ENCODE measurements at places on chromosomes 5 and 9.

DNA sequence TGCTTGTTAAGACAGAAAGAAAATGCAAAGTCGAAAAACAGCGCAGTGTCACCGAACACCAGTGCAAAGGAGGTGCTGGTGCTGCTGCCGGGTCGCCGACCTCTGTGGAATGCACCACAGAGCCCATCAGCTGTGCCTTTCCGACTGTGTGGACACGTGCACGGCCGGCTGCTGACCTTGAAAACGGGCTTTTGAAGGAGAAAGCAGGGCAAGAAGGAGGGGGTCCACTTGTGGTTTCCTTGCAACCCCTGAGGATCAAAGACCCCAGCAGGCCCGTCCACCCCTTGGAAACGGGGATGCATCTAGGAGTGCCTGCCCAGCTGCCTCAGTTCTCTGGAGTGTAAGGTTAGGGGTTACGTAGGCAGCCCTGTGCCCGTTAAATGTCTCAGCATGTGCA is 6.2 kb upstream of the OLFM1 start:
- no peak for DNase-seq

DNA sequence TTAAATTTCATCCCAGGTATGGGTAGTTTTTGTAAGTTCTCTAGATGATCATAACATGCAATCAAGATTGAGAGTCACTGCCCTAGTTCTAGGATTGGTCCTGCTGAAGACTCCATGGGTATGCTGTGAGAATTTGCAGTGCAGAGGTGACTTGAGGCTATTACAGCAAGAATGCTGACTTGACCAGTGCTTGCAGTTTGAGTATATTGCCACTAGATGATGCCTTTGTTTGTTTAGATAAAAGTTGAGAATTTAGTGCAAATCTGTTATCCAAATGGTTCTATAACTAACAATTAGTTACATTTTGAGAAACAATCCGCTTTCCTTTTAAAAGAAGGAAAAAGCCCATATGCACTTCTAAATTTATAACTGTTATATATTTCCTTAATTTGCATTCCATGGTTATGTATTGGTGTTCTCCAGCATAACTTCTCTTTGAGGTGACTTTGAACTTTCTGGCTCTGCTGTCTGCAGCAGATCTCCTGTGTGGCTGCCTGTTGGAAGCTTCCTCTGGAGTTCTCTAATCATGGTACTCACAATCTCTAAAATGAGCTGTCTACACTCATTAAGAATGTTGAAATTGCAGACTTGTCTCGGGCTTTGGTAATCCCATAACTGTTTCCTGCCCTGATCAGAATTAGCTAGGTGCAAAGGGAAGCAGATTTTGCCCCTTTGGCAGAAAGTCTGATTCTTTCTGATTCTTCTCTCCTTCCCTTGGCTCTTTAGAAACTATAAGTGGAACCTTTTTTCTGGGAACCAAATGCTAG is 24.9 kb downstream of the MELK start:
- DNase-seq: no peak

DNA sequence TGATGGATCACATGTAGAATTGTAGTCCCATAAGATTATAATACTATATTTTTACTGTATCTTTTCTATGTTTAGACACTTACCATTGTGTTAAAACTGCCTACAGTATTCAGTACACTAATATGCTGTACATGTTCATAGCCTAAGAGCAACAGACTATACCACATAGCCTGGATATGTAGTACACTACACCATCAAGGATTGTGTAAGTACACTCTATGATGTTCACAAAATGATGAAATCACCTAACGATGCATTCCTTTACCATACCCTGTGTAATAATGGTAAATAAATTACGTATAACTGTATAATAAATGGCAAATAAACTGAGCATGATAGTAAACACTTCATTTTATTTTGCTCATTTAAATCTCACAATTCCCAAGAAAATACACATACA is 60.3 kb downstream of the RICTOR start:
- no peak for DNase-seq

DNA sequence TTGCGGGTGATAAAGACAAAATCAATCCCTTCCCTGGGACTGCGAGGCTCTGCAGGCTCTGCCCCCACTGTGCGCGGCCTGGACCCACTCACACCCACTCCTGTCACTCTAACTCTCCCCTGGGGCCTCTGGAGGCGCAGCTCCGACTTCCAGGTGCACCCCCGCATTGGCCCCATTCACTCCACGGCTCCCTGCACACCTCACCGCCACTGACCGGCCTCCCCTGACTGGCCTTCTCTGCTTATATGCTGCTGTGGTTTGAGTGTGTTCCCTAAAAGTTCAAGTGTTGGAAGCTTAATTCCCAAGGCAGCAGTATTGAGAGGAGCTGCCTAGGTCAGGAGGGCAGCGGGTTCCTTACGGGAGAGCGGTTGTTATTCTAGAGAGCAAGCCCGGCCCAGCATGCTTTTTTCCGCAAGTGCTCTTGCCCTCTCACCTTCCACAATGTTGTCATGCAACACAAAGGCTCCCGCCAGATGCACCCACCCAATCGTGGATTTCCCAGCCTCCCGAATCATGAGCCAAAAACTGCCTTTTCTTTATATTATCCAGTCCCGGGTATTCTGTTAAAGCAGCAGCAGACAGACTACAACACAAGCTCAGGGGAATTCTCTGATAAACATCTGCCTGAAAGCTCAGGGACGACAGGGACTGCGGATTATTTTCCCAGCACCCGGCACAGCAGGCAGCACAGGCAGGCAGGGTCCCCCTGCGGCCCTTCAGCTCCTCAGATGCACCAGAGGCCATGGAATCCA is 73.5 kb upstream of the LRRTM2 start:
- DNase-seq: no peak

- DNase-seq: no peak
These were observed 7.3 kb upstream of the NEUROG1 start for GRCh38 chr5:135543001-135543484.

- DNase-seq: no peak
These were observed 399.3 kb downstream of the EBF1 start for GRCh38 chr5:158700231-158701006.

- DNase-seq: no peak
These were observed 63.1 kb downstream of the UGCG start for GRCh38 chr9:111959468-111960359.

DNA sequence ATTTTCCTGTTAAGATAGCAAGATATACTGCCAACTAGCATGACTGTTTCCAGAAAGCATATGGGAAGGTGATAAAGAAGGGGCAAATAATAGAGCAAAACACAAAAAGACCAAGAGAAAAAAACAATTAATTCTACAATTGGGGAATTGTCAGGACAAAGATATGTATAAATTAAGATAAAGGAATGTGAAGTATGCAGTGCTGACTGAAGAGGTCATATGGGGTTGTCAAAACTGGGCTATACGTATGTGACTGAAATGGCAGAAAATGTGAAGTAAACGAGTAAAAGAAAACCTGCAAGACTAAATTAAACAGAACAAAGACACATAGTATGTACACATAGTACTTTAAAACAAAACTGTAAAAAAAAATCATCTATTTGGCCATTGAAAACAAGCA is 222.3 kb downstream of the ARL15 start:
- DNase-seq: no peak

DNA sequence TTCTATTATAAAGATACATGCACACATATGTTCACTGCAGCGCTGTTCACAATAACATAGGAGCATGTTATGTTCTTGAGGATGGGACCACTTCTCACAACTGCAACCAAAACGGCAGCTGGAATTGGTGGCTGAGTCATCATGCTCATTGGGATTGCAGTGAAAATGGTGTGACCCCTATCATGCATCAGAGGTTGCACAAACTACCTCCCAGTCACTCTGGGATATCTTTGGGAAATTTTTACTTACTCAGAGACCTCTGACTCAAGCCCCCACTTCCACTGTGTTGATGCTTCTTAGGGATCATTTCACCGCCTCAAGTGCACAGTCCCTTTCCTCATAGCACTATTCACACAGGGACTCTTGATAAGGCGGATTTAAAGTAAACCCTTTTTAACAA is 474.1 kb downstream of the BNC2 start:
- no peak for DNase-seq

DNA sequence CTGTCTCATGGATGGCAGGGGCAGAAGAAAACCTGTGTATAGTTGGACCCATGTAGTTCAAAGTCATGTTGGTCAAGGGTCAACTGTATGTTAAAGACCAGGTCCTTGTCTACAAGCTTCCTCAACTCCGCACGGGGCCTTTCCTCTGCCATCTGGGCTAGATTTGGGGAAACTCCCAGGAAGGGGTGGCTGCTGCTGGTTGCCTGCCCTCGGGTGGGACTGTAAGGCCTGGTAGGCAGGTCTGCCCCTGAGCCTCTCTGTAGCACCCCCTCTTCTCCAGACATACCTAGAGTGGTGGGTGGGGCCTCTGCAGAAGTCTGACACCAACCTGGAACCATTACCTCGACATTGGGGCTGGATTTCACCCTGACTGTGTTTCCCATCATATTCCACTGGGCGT is 15.2 kb downstream of the ENHO start:
- no peak for DNase-seq

- no peak for DNase-seq
These were observed at the start of gene IL7R for GRCh38 chr5:35856765-35857351. Gene IL7R (plus strand): TSS chr5:35856891. CDS start chr5:35856978, 87 bp downstream.

DNA sequence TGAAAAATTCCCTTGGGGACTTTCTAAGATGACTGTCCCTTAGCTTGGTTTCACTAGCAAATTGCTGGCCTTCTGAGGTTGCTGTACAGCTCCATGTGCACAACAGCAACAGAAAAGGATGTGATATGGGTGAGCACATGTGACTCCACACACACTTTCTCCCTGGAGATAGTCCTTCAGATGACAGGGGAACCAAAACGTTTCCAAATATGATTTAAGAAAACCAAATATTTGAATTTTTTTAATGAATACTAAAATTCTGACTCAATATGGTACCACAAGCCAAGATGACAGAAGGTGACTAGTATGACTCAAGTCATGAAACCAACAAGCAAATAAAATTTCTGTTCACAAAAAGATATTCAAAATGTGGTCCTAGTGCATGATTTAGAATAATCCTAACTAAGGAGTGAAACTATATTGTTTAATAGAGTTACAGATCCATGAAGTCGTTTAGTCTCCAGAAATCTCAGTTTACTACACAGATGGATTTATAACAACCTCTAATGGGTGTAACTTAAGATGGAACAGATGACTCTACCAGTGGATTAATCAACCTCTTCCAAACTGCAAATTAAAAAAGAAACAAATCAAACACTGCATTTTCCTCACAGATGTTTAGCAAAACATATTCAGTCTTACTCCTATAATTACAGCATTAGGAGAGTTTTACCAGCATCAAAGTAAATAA is 144.8 kb upstream of the PIK3R1 start:
- DNase-seq: no peak

GRCh38 chr5:141491323-141492167 is 2.7 kb downstream of the PCDHGC5 start:
- no peak for DNase-seq

- DNase-seq: no peak
These were observed 215.0 kb downstream of the CNTLN start for GRCh38 chr9:17349831-17350230.

DNA sequence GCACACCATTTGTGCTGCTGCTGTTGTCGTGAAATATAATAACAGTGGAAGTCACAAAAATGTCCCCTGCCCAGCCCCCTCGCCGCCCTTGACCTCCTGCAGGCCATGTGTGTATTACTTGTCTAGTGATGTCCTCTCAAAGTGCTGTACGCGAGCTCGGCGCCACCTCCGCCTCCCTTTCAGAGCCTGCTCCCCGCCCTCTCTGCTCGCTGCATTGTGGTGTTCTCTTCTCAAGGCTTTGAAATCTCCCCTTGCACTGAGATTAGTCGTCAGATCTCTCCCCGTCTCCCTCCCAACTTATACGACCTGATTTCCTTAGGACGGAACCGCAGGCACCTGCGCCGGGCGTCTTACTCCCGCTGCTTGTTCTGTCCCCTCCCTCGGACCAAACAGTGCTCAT is 14.7 kb upstream of the CFAP157 start:
- no peak for DNase-seq

- no peak for DNase-seq
These were observed 8.1 kb upstream of the ROR2 start for GRCh38 chr9:91958174-91958573.

DNA sequence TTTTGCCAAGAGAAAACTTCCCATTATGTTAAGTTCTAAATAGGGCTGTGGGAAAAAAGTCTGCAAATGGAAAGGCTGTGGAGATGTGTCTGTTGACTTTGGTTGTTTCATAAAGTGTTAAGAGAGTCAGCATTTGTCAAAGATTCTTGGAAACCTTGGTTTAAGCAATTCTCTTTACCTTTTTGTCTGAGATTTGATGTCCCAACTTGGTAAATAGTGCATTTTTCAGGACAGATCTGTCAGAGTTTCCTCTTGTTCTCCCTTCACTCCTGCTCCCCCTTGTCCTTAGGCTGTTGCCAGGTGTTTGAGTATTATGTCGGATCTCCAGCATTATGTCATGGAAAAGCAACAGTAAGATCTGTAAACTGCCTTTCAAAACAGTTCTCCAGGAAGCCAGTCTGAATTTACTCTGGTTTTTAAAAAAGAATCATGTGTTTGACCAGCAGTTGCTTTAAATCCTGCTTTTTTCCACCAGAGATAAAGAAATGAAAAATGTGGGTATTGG is 79.1 kb upstream of the ADAMTSL1 start:
- DNase-seq: no peak

GRCh38 chr5:104540448-104540847 is 977.9 kb upstream of the NUDT12 start:
- DNase-seq: no peak

GRCh38 chr5:33343676-33344327 is 97.0 kb upstream of the TARS1 start:
- DNase-seq: no peak

GRCh38 chr5:121408778-121409177 is 442.9 kb upstream of the FTMT start:
- no peak for DNase-seq

GRCh38 chr9:116435706-116436105 is 251.4 kb upstream of the TRIM32 start:
- DNase-seq: no peak

- DNase-seq: no peak
These were observed 83.0 kb downstream of the OXCT1 start for GRCh38 chr5:41787265-41787664.

GRCh38 chr9:116178481-116179211 is 25.1 kb downstream of the PAPPA start:
- no peak for DNase-seq

GRCh38 chr5:90014420-90014819 is 395.1 kb downstream of the CETN3 start:
- DNase-seq: no peak

GRCh38 chr5:87263498-87263897 is 4.2 kb upstream of the RASA1 start:
- no peak for DNase-seq

GRCh38 chr5:168449166-168449565 is 37.1 kb upstream of the RARS1 start:
- DNase-seq: no peak

GRCh38 chr5:28313321-28313951 is 1275.0 kb upstream of the CDH9 start:
- DNase-seq: no peak

- DNase-seq: no peak
These were observed 69.0 kb upstream of the SMC2 start for GRCh38 chr9:104025104-104025503.

- no peak for DNase-seq
These were observed 1.0 kb downstream of the IL7R start for GRCh38 chr5:35857606-35858205.

GRCh38 chr5:157067005-157067404 is 8.1 kb upstream of the HAVCR1 start:
- DNase-seq: no peak

- no peak for DNase-seq
These were observed 182.3 kb downstream of the ELAVL2 start for GRCh38 chr9:23643656-23644258.

GRCh38 chr5:15103130-15103529 is 231.6 kb upstream of the ANKH start:
- no peak for DNase-seq

Measured in activated naive CD8-positive, alpha-beta T cell treated with anti-CD3 and anti-CD28 coated beads, Interleukin-2, amount 10 ng/mL, durations not matched to agents 7 days and 5 days (primary cell).